Left kidney (tissue), 8 donors: ENCODE measurements at places on chromosomes 4 and X. TPM values are rescaled to one million over a fixed set of nuclear protein-coding genes. Genes with fewer than 3 reads are reported as not detected.

DNA sequence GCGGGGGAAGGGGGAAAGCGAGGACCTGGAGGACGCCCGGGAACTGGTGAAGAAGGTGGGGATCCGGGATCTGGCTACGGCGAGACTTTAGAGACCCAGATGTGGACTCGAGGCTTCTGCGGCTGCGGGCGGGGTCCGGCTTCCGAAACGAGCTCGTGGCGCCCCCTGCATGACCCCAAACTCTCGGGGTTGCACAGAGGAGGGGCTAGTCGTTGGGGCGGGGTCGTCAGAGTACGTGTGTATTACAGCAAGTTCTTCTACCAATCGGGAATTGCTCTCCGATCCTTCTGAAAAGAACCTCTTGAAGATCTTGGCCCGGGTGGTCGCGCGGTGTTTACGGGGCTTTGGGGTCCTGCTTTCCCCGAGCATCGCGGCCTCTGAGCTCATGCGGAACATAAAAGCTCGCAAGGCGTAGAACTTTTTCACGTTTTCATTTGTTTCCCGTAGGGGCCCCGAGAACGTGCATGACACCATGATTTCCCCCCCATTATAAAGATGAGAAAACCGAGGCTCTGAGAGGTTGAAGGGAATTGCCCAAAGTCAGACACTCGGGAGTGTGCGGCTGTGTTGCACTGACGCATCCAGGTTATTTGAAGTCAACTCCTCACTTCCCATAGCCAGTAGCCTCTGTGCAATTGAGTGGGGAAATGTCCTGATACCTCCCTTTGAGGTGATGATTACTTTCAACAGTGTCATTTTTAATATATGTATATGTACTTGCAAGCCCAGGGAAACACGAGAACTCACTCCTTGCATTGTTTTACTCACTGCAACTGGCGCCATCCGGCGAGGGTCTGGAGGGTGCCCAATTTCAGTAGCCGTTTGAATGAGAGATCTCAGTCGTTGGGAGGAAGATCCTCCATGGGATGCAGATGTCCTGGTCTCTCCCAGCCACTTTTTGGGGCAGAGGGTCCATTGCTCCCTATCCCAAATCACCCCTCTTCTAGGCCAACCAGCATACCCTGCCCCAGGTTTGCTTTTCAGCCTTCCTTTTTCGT lies at the start of gene BEND4:
Gene BEND4, minus strand, starts transcription at position 149 of the 998 bp plus-strand sequence. CDS start 512 bp downstream, outside the sequence.
- peak; percentile 28 for DNase-seq

Gene TMEM165
- polyA plus RNA-seq: 101 TPM

DNA sequence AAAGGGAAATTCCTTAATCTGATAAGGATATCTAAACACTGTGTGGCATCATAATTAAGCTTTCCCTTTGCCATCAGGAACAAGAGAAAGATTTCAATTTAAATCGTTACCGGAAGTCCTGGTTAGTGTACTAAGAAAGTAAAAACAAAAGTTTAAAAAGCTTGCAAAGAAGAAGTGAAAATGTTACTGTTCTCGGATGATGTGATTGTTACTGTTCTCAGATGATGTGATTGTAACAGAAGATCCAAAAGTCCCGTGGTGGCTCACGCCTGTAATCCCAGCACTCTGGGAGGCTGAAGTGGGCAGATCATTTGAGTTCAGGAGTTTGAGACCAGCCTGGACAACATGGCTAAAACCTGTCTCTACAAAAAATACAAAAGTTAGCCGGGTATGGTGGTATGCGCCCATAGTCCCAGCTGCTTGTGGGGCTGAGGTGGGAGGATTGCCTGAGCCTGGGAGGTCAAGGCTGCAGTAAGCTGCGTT lies 62.5 kb downstream of the RGS12 start:
- DNase-seq: no peak

- no peak for DNase-seq
These were observed 268.5 kb downstream of the CHIC1 start for GRCh38 chrX:73831500-73831899.

GRCh38 chr4:150683775-150684350 lies 101.9 kb downstream of the MAB21L2 start:
- no peak for DNase-seq

Gene NUDT10
- 11.8 TPM for polyA plus RNA-seq

Gene NHSL2
- 11.6 TPM for polyA plus RNA-seq

- DNase-seq: no peak
These were observed 215.0 kb downstream of the HTR2C start for GRCh38 chrX:114798907-114799306.

Gene GPRASP3
- polyA plus RNA-seq: 20.8 TPM

Gene TMEM31
- polyA plus RNA-seq: 1.8 TPM

Gene S100G
- not detected for polyA plus RNA-seq

DNA sequence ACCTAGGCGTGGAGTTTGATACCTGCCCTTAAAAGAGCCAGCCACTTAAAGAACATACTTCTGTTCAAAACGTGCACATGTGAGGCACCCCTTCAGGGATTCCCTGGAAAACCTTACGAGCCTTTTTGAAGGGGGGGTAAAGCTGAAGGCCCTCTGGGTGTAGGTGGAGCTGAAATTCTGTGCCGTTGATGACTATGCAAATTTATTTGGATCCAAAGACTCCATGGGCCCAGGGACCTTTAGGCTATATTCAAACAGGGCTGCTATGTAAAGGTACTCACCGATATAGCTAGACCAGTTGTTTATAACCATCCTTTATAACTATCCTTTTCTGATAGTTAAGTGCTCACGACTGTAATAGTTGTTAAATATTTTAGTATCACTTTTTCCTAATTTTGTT lies 40.3 kb upstream of the NFXL1 start:
- no peak for DNase-seq

DNA sequence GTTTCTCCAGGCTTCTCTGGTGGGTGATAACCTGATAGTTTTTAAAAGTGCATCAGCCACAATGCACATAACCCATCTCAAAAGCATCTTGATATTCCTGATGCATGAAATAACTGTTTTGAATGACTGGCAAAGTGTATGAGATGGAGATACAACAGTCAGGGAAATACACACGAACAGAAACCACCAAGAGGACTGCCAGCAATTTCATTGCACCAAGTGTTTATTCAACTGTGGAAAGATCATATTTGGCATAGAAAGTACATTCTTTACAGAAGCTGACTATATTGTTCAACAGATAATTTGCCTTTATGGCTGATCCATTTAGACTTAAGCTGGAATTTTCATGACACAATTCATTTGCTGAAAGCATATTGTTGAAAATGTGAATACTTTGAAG lies 139.5 kb downstream of the SLIT2 start:
- DNase-seq: no peak

DNA sequence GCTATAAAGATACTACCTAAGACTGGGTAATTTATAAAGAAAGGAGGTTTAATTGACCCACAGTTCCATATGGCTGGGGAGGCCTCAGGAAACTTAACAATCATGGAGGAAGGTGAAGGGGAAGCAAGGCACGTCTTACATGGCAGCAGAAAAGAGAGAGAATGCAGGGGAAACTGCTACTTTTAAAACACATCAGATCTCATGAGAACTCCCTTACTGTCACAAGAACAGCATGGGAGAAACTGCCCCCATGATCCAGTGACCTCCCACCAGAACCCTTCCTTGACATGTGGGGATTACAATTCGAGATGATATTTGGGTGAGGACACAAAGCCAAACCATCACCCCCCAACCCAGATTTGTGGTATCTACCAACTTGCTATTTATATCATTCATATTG lies 13.9 kb downstream of the TEX13C start:
- no peak for DNase-seq

DNA sequence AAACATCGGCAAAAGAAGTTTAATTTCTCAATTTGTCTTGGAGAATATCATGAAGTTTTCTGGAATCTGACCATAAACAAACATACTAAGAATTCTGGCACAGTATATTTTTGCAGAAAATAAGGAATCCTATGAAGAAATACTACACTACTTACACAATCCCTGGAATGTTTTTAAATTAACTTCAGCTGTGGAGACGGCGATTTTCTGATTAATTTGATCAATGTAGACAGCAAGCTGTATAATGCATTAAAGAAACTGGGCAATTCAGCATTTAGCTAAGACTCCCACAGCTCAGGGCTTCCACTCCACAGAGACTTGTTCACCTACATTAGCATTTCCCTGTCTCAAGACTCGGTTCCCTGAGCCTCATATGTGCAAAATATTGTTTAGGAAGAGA lies 12.2 kb downstream of the EGFL6 start:
- DNase-seq: no peak

Gene TMEM271
- polyA plus RNA-seq: not detected

Gene ZMAT1
- polyA plus RNA-seq: 46.6 TPM

- DNase-seq: no peak
These were observed 4.2 kb upstream of the IQSEC2 start for GRCh38 chrX:53285591-53285990.

DNA sequence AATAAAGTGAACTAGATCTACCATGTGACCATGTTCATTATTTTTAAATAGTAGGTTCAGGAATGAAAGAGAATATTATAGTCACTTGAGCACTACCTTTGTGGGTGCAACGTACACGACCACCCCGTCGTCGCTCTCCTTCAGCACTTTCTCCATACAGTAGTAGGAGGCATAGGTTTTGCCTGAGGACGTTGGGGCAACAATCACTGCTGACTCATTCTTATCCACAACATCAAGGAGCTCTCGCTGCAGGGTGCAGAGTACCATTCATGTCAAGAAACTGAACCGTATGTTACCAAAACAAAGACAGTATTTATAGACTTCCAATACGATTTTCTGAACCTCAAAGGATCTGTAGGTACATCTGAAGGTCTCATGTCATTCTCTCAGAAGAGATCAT lies 44.7 kb downstream of the DDX60 start:
- DNase-seq: no peak

DNA sequence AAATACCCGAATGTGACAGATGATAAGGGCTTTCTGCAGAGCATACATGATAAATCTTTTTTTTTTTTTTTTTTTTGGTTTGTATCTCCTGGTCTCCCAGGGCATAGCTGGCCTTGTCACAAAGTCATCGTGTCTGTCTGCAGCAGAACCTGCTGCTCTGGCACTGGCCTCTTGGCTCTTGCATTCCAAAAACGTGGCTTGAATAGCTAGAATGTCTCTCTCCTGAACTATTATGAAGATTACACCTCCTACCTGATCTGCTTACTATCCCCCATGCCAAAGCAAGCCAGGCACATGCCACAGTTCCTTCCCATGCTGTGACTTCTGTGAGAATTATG lies 50.4 kb upstream of the SCRG1 start:
- DNase-seq: no peak

DNA sequence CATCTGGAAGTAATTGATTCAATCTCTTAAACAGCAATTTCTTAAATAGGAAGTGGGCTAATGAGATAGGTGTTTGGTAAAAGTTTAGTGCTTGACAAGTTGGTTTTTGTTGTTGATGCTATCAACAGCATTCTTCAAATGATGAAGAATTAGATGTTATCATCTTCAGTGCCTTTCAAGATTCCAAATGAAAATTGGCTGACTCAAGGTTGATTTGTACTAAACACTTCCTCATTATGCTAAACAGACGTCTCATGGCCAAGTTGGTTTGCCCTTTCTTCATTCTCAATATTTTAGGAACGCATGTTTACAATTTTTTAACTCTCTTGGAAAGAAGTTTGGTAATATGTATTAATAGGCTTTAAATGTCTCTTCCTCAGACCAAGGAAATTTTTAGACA lies 86.0 kb downstream of the MID1IP1 start:
- no peak for DNase-seq

- DNase-seq: no peak
These were observed 219.1 kb downstream of the MID1 start for GRCh38 chrX:10401239-10401638.

- DNase-seq: no peak
These were observed 172.5 kb upstream of the FMR1 start for GRCh38 chrX:147739196-147739595.
